ENCODE measurements at places on chromosomes 13 and 19.
A peak's percentile ranks its signal among the peaks of the same experiment; 100 is the strongest.

GRCh38 chr19:45138303-45138751, 22.5 kb downstream of the NKPD1 start:
- DNase-seq: no peak

GRCh38 chr13:108494991-108495645, 134.3 kb upstream of the MYO16 start:
- DNase-seq: no peak

DNA sequence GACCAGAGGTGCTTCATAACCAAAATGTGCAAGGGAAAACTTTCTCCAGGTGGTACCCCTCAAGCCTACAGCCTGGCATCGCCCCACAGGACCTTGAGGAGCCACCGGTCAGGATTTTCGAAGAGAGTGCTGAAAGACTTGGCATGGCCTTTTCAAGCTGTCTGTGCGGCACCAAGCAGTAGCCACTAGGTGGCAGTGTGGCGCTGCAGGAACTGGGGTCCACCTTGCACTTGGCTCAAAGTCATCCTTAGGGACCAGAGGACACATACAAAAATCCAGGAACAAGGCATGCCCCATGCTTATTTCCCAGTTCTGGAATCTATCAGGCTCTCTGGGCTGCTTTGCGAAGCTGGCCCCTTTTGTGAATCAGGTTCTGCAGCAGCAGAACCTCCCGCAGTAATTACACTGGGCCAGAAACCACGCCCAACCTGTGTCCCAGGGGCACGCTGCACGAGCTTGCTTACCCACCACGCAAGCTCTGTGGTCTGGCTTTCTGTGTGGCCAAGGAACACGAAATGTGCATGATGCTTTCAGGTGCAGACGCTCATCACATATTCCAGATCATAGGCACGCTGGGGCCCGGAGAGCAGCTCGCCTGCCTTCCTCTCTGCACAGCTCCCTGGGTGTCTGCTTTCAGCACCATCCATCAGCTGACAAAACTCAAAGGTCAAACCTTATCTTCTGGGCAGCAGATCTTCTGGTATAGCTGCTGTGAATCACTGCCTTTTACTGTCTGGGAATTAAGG, 87.2 kb downstream of the SLC7A1 start:
- DNase-seq: peak; percentile 78

DNA sequence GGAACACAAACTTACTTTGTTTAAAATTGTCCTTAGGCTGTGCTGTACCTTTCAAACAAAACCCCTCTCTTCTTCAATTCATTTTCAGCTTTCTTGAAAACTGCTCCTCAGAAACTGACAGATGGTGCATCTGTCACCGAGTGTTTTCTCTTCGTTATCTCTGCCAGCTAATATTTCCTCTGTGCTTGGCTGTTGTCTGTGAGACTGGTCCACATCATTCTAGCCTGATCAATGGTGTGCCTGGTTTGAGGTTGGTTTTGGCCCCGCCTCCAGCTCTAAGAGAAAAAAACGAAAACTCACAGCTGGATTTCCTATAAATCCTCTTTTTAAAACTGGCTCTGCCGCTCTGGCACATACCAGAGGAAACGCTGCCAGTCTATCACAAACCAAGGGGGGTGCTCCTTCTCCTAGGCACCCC, 79.7 kb downstream of the STARD13 start:
- no peak for DNase-seq

- peak; percentile 39 for DNase-seq
Measured at GRCh38 chr13:79405501-79405830, 589 bp downstream of the RBM26 start.

DNA sequence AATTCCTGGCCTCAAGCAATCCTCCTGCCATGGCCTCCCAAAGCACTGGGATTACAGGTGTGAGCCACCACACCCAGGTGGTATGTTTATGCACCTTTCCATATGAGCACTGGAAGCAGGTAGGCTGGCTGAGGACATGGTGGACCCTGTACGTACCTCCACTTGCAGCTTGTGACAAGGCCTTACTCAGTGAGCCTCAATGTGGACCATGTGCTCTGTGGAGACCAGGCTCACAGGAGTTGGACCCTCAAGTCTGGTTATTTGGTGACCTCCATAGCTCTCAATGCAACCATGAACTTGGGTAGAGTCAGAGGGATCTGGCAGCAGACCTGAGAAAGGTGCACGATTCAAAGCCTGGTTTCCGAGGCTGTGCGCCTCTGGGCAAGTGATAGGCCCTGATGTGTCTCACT, 5.5 kb downstream of the ACP4 start:
- no peak for DNase-seq

- no peak for DNase-seq
Measured at GRCh38 chr19:5011476-5012238, 42.7 kb downstream of the KDM4B start.

DNA sequence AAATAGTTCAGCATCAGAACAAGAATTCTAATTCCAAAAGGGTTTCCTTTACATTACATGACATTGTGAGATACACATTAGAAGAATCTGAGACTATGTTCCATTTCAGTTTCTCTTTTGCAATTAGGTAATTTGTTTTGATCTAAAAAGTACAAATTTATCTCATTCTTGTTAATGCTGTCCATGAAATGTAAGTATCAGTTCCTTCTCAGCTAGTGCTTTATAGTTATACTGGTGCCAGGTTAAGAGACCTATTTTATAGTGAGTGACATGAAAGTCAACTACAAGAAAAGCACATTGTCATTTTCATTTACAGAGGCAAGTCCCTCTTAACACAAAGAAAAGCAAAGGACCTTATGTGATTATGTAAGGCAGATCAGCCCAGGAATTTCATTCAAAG, 43.9 kb downstream of the RCBTB2 start:
- no peak for DNase-seq

GRCh38 chr19:45163751-45164460, 3.1 kb upstream of the NKPD1 start:
- no peak for DNase-seq

DNA sequence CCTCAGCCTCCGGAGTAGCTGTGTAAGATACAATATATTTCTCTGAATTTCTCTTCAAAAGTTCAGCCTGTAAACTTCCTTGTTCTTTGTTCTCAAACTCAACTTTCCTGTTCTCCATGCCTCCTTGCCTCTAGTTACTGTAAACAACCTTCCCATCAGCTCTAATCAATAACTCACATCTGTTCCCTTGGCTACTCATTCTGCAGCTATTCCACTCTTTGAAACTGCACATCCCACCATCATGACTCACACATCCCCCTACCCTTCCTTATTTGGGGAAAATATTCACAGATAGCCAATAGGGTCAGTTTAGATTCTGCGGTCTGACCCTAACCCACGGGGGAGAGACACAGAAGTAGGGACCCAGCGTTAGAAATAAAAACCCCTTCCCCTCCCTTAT, 2.0 kb downstream of the ZNF562 start:
- DNase-seq: no peak
